ENCODE measurements at places on chromosomes 6 and 20.

GRCh38 chr20:58596750-58597248 lies 54.3 kb upstream of the STX16 start:
- no peak for DNase-seq

DNA sequence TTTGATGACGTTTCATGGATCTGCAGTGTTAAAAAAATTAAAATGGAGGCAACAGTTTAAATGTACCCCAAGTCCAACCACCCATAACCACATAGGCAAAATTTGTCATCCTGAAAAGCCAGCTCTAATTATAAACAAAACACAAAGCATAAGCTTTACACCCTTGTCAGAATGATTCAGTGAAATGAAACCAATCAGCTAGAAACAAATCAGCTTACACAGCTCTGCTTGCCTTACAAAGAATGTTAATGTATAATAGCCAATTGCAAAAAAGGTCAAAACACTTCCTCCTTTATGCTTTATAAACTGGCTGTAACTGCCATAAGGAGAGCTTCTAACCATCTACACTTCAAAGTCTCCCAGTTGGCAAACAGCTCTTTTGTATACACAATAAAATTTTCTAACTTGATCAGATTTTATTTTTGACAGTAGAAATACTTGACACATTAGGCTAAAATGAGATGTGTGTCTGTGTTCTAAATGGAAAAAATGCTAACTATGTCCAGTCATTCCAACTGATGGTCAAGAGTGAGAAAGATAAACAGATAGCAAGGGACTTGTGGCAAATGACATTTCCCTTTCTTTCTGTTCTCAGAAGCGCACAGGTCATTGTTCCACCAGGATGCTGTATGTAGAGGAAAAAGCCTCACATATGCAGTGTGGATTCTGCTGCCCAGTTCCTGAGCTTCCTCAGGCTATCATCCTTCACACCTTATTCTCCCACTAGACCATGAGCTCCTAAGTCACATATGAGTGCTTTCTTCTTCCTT lies 344.3 kb upstream of the ID4 start:
- no peak for DNase-seq

GRCh38 chr6:167748046-167748445 lies 78.7 kb upstream of the AFDN start:
- DNase-seq: no peak

GRCh38 chr6:24959319-24959718 lies 23.6 kb upstream of the RIPOR2 start:
- no peak for DNase-seq

DNA sequence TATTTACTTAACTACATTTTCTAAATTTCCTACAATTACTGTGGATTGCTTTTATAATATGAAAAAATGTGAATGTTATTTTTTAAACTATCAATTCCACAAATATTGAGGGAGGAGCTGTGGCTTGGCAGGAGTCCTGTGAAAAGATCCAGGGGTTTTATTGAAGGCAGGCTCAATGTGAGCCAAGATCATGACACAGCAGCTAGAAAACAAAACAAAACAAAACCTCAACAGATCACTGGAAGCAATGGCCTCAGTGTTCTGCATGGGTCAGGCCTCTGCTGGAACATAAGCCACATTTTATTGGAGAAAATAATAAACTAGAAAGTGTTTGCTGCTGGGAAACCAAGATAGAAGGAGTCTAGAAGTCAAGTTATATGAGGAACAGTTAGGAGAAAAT lies 19.4 kb upstream of the RCAN2 start:
- no peak for DNase-seq

GRCh38 chr6:49923826-49924225 lies 40.1 kb downstream of the DEFB114 start:
- peak; percentile 52 for DNase-seq

- no peak for DNase-seq
Measured at GRCh38 chr6:44676826-44677433, 289.4 kb downstream of the CDC5L start.

DNA sequence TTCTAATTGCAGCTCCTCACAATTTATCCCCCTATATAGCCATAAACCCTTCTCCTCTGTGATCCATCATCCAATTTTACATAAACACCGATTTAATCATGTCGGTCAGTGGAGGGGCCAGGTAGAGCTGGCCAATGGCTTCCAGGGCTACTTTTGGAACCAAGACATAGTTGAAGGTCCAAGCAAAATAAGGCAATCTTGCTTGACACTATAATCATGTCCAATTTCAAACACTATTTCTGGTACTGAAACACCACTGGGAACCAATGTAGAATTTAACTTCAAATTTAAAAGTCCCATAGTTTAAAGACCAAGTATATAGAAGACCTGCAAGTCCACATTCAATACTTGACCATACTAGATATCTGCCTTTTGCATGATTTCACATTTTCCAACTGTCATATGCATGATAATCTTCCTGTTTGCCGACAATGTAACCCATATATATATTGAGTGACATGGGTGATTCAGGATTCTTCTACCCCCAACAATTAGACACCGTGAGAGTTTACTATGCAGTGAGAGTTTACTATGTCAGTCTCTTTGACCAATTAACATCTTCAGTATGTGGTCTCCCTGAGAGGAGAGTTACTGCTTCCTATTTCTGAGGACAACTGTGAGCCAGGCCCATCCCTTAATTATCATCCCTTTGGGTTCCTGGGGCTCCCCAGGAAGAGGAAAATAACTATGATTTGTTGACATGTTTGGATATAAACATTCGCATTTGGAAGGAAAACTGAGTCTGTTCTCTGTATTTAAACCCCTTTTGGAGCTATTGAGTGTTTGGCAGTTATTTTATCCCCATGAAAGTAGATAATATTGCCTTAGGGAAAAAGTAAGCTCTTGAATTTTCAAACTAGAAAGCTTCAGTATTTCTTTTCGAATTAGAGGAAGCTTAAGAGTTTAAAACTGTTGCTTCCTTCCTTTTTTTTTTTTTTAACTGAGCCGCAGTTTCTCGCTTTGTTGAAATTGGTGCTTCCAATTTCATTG lies 31.8 kb downstream of the SAMD3 start:
- no peak for DNase-seq

DNA sequence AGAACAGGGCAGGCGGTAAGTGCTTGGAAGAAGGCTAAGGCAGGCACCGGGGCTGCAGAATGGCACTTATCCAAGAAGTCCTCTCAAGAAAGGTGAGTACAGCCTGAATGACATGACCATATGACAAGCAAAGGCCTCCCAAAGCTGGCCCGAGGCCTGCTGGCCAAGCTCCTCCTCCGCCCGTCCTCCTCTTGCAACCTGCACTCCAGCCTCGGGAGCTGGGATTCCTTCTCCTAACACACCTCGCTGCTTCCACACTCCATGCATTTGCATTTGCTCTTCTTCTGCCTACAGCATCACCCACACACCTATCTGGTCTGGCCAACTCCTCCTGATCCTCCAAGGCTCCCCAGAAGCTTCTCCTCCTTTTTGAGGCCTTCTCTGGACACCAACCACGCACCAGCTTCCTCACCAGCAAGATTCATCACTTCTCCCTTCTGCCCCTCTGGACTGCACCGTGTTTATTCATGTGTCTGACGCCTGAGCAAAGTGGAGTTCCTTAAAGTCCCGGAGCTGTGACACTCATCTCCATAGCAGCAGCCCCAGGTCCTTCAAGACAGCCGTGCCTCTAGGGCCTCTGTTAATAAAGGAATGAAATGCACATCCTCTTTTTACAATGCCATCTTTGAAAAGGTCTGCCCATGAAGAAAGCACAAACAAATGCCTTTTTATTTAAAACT lies 32.3 kb downstream of the CNKSR3 start:
- DNase-seq: no peak

DNA sequence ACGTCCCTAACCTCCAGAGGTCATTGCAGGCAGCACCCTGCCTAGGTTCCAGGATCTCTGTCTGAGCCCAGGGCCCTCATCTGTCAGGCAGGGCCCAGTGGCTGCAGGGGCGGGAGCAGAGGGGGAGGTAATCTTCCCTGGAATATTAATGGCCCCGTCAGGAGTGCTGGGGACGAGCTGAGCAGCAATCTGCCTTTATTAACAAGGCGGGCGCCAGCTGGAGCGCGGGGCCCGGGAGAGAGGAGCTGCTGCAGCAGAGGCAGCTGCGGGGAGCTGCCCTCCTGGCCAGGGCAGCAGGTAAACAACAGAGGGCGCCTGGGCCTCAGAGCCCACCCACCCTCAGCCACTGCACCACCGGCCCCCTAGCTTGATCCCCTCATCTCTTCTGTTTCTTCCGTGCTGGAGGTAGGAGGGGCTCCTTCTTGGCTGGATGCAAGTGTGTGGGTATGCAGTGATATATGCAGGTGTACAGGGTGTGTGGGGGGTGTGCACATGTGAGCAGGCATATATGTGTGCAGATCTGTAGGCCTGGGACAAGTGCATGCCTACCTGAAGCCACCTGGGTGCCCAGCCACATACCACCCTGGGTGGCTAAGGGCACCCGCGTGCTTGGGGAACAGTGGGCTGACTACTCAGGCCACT lies 131.8 kb upstream of the MLN start:
- no peak for DNase-seq

GRCh38 chr6:56714273-56714672 lies 71.6 kb upstream of the DST start:
- no peak for DNase-seq

- DNase-seq: no peak
Measured at GRCh38 chr6:76706631-76707030, 634.2 kb upstream of the IMPG1 start.

GRCh38 chr6:34242252-34243130 lies 5.8 kb downstream of the HMGA1 start:
- no peak for DNase-seq

DNA sequence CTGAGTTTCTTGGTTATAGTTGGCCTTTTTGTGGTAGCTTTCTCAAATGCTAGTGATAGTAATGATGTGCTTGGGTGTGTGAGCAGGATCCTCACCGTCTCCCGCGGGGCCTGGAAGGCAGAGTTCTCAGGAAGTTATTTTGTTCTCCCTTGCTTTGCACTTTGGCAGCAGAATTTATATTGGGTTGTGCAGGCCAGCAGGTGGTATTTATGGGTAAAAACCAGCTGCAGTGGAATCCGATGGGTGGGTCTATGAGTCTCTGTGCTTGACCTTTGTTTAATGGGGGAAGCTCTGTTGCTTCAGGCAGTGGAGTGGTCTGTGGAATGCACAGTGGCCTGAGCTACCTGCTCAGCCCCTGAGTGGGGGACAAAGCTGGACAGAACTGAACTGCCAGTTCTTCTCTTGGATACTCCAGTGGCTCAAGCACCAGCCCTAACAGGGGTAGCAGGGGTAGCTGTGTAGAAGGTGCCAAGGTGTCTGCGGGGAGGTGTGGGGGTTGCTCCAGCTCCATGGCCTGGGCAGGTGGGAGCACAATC lies 27.3 kb downstream of the IGF2R start:
- DNase-seq: no peak

- no peak for DNase-seq
Measured at GRCh38 chr6:115613488-115613887, 447.2 kb downstream of the FRK start.

GRCh38 chr6:14200047-14200446 lies 82.5 kb downstream of the CD83 start:
- DNase-seq: no peak

GRCh38 chr6:134128146-134128545 lies 75.7 kb upstream of the SLC2A12 start:
- no peak for DNase-seq

Measured in iPS DF 6.9 (cell line).